ENCODE measurements at places on chromosomes 1 and 21.

DNA sequence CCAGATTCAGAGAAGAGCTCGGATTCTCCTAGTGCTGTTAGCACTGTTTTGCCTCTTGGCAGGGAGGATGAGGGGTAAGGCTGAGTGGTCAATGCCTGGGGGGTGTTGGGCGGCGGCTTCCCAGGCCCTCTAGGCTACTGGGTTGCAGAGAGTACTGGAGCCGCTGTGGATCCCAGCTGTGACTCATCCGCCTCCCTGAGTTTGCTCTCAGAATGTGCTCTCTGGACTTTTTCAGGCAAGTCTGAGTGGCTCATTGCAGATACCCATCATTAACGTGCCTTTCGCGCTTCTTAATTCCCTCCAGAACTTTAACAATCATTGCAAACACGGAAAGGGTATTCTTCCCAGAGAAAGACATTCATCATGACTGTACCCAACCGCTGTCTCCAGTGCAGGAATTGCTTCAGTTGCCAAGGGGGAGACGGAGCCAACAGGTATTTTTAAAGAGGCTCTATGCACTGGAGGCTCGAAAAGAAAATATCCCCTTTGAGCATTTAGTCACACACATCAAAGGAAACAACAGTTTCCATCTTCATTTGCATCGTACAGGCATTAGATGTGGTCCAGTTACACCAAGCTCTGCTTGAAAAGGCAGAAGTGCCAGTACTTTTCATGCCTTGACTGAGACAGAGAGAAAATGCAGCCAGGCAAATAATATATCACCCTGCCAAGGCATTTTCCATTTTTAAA, 14.4 kb upstream of the CAMTA1 start:
- no peak for DNase-seq

DNA sequence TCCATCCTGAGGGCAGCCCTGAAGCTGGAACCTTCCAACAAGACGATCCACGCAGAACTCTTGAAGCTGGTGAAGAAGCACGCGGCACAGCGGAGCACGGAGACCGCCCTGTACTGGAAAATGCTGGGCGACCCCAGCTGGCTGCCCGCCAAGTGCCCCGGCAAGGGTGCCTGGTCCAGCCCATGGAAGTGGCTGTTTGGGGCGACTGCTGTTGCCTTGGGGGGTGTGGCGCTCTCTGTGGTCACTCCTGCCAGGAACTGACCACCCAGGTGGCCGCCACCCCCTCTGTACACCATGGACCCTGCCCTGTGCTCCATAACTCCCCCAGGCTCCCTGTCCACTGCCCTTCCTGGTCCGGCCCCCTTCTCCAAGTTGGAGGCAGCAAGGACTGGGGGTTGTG, 90.8 kb downstream of the PPP1R12B start:
- DNase-seq = no peak

GRCh38 chr1:119687434-119688079, 24.2 kb upstream of the PHGDH start:
- no peak for DNase-seq

- no peak for DNase-seq
Measured at GRCh38 chr1:5971471-5972197, 20.6 kb downstream of the NPHP4 start.

GRCh38 chr1:54337928-54338327, 68.3 kb downstream of the SSBP3 start:
- DNase-seq = no peak

GRCh38 chr1:32870615-32871363, at the start of gene FNDC5:
FNDC5 (minus strand) TSS chr1:32870912.
- DNase-seq = no peak

GRCh38 chr1:233375653-233376052, 48.1 kb downstream of the MAP3K21 start:
- no peak for DNase-seq

DNA sequence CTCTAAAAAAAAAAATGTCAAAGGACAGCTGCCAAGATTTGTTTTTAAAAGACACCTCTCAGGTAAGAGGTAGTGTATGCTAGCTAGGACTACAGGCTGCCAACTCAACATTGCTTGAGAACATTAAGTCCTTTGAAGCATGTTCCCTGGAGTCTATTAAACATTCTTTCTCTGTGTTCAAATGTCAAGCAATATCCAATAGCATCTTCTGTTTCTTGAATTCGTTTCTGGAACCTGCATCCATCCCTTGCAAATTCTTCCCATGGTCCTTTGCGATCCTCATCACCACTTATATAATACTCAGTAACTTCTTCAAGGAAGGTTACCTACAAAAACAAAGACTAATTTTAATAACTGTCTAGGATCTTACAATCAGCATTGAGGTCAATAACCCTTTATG, 5.6 kb downstream of the PPP1R15B start:
- no peak for DNase-seq

GRCh38 chr1:150808121-150808520, at the start of gene CTSK:
CTSK (minus strand) TSS chr1:150808260; CDS start chr1:150806805, 1,455 bp downstream.
- no peak for DNase-seq

- DNase-seq = no peak
Measured at GRCh38 chr1:99648107-99648506, 2.2 kb downstream of the PALMD start.

DNA sequence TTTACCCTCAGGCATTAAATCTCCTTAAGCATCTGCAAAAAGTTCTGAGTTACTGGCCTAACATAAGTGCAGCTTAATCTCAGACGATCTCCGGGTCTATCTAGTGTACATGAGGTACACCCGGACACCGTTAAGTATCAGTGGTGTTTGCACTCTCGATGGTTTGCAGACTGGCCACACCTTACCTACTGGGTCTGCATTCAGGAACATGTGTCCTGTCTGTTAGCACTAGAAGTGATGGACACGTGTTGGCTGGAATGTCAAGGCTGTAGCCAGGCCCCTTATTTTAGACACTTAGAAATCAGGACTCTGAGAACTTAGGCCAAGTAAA, 783 bp upstream of the AGL start:
- DNase-seq = no peak

- DNase-seq = no peak
Measured at GRCh38 chr1:172351346-172351745, 69.1 kb upstream of the C1orf105 start.

GRCh38 chr1:233242827-233243483, 52.6 kb downstream of the PCNX2 start:
- DNase-seq = no peak

- no peak for DNase-seq
Measured at GRCh38 chr1:14362331-14362730, 236.2 kb upstream of the KAZN start.

- no peak for DNase-seq
Measured at GRCh38 chr1:116971965-116972673, 29.4 kb upstream of the CD101 start.

DNA sequence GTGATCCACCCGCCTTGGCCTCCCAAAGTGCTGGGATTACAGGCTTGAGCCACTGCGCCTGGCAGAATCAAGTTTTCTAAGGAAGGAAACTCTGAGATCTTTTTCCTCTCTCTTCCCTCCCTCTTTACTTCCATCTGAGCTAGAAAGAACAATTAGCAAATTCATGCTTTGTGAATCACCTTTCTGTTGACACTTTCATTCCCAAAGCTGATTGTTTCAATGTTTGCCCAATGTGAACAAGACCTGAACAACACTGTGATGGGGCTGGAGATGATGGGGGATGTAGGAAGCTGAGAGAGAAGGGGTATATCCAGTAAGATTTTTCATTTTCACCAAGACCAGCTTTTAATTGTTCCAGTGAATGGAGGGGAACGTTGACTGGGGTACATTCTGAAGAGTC, 5.7 kb upstream of the TENT5B start:
- DNase-seq = no peak

GRCh38 chr1:100213141-100213540, 35.1 kb upstream of the LRRC39 start:
- DNase-seq = no peak

GRCh38 chr1:22412932-22413727, 38.5 kb upstream of the ZBTB40 start:
- DNase-seq = no peak

GRCh38 chr1:247079141-247079874, 697 bp upstream of the ZNF670 start:
- DNase-seq = no peak

- no peak for DNase-seq
Measured at GRCh38 chr1:166113630-166114029, 53.2 kb downstream of the FAM78B start.

Measured in activated T-cell treated with anti-CD3 and anti-CD28 coated beads for 4 hours (primary cell).